ENCODE measurements at places on chromosomes 13 and 19.

- peak; percentile 78 for DNase-seq
Measured at GRCh38 chr13:28636677-28637317, 22.1 kb upstream of the POMP start.

GRCh38 chr19:41088151-41088550, at the start of gene CYP2A13:
CYP2A13 (plus strand) TSS chr19:41088451; CDS start chr19:41088472, 21 bp downstream.
- no peak for DNase-seq

DNA sequence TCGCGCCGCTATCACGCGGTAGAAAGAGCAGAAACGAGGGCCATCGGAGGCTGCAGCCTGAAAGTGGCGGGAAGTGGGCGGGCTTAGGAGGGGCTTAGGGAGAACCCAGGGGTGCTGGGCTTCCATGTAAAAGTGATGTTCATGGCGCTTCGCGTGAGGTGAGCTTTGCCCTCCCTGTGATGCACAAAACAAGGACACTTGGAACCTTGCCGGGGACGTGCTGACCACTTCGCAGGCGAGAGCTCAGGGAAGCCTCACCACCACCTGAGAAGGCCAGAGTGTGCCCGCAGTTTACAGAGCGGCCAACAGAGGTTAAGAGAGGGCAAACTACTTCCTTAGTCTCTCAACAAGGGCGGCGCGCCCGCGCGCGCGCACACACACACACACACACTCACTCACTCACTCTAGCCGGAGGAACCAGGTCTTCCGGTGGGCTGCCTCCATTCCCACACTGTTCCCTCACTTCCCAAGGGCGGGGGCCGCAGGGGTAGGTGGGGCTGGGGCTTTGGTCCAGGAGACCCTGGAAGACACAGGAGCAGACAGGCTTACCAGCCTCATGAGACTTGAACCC, 651 bp downstream of the GAPDHS start:
- DNase-seq: peak; percentile 19

GRCh38 chr13:48892053-48892687, 83.5 kb upstream of the FNDC3A start:
- DNase-seq: peak; percentile 88

DNA sequence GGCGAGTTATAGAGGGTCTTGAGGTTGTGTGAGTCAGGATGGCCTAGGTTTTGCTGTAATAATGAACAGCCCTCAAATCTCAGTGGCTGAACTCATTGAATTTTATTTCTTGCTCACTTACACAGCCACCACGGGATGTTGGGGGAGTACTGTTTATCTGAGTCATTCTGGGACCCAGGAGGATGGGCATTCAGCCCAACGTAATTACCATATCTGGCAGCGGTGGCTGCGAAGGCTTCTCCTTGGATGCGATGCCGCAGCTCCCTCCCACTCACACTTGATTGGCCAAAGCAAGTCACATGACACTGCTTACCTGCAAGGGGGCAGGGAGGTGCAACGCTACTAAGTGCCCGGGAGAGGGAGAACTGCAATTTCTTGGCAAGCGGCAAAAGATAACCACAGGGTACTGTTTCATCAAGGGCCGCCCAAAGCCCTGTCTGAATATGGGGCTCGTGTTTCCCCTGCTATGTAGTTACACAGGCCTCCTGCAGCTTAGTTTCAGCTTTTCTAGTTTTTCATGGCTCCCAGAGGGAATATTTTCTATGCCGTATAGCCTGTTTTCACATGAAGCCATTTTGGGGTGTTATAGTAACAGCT, 19.9 kb downstream of the ZSWIM9 start:
- peak; percentile 23 for DNase-seq

DNA sequence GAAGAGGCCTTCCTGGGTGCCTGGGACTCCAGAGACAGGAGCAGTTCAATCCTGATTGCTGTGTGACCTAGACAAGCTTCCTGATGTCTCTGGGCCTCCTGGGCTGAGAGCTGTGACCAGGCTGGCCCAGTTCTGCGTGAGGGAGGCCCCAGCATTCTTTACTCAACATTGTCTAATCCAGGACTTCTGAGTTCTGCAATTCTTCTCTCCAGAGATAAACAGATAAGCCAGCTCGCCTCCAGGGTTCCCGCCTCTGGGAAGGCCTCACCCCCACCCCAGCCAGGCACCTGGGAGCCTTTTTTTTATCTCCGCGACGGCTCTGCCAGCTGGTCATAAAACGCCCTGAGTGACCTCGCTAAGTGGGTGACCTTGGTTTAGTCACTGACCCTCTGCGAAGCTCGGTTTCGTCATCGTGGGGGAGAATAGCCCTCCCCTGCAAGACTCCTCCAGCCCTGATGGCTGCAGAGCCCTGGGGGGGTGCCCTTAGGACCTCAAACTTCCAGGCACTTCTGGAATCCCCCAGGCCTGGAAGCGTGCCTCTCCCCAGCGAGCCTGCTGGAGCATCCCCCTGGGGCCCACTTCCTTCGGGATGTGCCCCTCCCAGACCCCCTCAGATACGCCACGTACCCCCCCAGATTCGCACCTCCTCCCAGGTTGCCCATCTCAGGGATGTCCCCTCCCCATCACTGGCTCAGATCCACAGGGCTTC, 1.9 kb downstream of the SULT2B1 start:
- peak; percentile 34 for DNase-seq

- no peak for DNase-seq
Measured at GRCh38 chr19:14343286-14343685, 38.0 kb upstream of the ADGRE5 start.

DNA sequence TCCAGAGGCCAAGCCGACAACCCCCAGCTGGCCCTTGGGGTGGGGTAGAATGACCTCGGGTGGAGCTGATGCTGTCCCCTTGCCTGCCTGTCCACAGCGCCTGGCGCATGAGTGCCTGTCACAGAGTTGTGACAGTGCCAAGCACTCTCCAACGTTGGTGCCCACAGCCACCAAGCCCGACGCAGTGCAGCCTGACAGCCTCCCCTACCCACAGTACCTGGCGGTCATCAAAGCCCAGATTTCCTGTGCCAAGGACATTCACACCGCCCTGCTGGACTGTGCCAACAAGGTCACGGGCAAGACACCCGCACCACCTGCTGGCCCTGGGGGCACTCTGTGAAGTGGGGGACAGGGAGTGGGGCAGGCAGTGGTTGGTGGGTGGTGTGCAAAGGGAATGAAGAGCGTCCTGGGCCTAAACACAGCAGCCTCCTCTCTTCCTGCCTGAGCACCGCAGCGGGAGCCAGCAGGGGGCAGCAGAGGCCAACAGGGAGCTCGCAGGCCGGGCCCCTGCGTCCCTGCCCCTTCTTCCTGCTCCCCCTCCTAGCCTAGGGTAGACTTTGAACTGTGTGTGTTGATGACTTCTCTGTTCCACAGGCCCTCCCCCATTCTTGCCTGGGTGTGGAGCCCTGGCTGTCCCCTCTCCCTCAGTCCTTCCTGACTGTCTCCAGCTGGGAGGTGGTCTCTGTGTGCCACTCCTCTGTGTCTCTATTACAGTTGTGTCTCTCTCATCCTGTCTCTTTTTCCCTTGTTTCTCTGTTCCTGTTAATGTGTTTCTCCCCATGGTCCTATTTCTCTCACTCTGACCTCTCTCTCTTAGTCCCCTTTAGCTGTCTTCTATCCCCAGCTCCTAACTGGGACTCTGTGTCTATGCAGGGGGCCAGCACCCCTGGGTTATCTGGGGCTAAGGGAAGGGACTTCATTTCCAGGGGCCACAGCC, 6.5 kb downstream of the MED29 start:
- DNase-seq: peak; percentile 75

DNA sequence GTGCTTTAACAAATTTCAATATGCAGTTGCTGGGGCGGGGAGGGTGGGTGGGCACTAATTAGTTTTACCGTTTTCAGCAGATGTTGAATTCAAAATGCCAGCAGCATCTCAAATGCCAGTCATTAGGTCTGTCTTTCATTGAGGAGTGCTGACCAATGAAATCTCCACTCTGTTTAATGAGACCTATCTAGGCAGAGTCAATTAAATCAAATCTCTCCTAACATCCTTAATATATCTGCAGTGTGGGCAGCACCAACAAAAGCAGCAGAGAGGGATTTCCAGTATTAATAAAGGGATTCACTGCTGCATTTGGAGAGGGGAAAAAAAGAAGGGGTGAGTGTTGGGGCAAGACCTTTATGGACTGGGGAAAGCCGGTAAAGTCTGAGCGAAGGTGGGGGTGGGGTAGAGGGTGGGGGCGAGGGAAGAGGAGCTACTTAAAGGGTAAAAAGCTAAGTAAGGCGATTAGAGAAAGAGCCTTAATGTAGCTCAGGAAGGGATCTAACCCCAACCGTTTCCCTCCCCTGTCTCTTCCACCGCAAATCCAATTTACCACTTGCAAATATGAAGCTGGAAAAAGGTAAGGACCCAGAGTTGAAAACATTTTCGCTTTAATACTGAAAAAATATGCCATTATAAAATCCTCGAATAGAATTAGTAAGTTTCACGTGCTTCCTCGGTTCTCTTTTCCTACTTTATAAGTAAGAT, 4.5 kb downstream of the SLITRK1 start:
- DNase-seq: no peak

GRCh38 chr19:3249408-3249807, 24.9 kb downstream of the CELF5 start:
- DNase-seq: no peak

DNA sequence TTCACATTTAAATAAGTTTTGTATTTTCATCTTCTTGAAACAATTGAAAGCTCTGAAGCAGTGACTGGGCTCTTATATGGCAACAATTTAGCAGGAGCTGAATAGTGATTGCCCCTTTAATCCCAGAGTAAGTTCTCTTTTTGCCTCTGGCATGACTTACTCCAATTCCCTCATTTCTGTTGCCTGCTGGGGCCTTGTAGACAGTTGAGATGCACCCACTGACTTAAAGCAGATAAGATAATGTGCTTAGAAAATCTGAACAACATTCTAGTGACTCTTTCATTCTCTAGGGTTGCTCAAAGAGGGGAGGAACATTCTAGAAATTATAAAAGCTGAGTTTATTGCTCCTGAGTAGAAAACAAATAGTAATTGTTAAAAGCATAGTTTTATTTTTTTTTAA, 52.8 kb downstream of the AKAP11 start:
- DNase-seq: no peak

DNA sequence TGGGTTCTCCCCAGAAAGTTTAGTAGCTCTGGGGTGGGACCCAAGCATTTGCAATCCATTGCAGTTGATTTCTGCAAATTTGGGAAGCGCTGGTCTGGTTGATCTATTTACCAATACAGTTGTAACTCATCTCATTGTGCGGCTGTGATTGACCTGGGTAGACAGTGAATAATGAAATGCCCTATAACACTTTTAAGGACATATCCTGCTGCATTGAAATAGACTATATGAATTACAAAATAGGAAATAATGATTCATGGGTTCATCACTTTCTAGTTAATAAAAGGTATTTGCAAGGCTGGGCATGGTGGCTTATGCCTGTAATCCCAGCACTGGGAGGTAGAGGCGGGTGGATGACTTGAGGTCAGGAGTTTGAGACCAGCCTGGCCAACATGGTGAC, 59.0 kb upstream of the FARP1 start:
- peak; percentile 8 for DNase-seq

- no peak for DNase-seq
Measured at GRCh38 chr19:42115219-42115618, 17.0 kb downstream of the POU2F2 start.

DNA sequence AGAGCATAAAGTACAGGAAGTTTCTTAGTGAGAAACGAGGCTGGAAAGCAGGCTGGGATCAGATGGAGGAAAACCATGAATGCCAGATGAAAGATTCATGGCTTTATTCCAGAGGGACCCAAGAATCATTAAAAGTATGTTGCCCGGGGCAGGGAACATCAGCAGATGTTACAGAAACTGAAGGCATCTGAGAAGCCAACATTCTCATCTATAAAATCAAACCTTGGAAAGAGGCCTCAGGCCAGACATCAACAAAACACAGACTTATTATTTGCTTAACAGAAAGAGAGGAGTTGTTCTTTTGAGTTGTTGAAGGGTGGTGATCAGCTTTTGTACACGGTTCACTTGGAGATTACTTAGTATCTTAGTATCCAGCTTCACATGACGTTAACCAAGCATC, 543.6 kb downstream of the RFC3 start:
- DNase-seq: peak; percentile 75

DNA sequence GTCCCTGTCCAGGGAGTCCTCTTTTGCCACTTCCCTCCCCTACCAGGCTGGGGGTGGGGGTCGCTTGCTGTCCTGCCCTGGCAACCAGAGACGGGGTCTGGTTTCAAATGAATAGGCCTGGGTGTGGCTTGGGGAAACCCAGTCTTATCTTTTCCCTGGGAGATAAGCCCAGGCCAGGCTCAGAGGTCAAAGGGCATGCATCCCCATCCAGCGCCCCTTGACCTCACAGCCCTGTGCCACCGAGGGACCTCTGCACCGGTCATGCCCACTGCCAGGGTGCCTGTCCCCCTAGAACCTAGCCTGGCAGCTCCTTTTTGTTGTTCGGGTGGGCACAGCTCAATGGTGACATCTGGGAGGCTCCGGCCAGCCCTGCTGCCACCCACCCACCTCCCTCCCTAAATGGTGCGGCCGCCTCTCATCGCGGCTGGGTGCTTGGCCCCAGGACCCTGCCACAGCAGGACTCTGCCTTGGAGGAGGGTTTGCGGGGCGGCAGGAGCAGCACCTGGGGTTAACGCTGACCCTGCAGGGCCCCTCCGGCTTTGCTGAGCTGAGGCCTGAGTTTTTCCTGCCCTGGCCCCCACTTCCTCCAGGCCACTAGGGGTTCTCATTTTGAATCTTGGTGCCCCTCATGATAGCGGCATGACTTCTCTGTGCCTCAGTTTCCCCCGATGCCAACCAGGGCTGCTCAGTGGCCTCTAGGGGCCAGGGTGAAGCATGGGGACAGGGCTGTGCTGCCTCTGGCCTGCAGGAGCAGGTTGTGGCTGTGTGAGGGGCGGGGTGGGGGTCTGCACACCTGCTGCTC, 2.9 kb upstream of the CERS1 start:
- no peak for DNase-seq

- no peak for DNase-seq
Measured at GRCh38 chr19:46211201-46211881, 18.2 kb upstream of the IGFL1 start.

DNA sequence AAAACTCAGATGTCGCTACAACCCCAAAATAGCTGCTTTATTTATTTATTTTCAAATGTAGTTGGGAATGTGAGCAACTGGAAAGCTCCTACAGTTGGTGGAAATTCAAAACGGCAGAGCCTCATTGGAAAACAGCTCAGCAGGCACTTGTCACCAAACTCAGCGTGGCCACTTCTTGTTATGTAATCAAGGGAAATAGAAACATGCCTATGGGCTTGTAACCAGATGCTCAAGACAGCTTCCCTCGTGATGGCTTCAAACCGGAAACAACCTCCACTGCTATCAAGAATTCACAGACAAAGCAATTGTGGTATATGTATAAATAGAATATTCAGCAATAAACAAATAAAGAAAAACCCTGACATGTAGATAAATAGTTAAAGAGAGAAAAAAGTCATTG, 627.8 kb upstream of the SLC10A2 start:
- DNase-seq: no peak

DNA sequence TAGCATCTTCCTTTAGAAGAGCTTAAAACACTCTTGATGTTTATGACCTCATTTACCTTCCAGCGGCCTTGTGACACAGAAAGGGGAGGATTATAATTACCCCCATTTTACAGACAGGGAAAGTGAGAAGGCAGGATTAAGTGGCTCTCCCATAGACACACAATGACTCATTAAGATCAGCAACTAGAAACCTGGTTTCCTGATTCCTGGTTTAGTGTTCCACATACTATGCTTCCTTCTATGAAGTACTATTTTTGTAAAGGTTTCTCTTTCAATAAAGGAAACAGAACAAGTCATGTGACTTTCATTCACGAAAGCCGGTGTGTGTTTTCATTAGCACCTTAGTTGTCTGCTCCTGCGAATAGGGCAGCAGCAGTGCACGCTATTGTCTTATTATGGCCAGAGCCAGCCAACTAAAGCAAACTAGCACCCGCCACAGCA, 8.3 kb downstream of the IRS2 start:
- DNase-seq: peak; percentile 36

All from fibroblast of skin of abdomen (primary cell).